ENCODE measurements at places on chromosomes 3 and 15.

DNA sequence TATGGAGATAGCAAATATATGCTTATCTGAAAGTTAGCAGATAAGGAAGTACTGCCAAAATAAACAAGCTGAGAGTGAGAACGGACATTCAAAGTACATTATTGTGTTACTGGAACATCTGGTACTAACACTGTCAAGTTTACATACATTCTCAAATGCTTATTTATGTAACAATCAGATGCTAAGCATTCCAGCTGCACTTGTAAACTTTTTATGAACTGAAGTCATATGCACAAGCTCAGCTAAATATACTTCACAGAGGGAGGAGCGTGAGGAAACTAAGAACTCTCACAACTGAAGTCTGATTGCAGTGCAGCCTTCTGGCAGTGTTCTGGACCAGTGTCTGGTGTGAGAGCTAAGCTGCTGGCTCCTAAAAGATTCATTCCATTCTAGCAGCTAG, 223.7 kb upstream of the NANOGP8 start:
- no peak for DNase-seq

DNA sequence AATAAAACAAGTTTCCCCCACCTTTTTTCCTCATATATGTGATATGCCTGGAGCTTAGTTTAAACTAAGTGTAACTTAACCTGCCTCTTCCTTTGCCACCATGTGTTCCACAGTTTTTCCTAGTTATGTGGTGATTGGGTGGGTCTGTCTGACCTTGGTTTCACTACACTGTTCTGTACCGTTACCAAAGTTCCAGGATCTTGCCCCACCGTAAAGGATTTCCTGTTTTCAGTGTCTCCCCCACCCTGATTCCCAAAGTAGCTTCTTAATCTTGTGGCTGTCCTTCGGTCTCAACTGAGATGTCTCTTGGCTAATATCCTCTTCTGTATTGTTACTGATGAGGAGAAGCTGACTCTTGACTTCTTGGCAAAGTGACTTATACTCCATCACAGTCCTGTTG, 6.4 kb upstream of the MGA start:
- no peak for DNase-seq

DNA sequence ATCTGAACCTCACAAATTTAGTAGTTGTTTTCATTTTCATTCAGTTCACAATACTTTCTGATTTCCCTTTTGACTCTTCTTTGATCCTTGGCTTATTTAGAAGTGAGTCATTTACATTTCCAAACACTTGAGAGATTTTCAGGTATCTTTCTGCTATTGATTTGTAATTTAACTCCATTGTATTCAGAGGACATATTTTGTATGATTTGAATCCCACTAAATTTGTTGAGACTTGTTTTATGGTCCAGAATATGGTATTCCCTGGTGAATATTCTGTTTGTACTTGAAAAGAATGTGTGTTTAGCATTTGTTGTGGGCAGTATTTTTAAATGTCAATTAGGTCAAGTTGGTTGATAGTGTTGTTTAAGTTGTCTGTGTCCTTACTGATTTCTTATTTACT, 29.6 kb downstream of the FAN1 start:
- no peak for DNase-seq

DNA sequence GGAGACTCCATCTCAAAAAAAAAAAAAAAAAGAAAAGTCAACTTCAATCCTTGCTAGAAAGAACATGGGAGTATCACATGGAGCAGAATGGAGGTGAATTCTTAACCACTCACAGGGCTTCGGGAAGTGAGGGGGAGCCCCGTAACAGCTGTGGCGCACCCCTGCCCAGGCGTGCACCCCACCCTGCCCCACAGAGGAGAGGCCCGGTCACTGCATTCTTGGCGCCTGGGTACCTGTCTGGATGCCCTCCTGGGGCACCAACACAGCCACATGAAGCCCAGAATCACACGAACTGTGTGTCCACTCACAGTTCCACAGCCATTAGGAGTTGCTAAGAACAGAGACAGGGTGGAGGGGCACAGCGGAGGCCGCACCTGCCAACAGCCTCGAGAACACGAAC, 51.8 kb downstream of the NIPA2 start:
- DNase-seq = no peak

DNA sequence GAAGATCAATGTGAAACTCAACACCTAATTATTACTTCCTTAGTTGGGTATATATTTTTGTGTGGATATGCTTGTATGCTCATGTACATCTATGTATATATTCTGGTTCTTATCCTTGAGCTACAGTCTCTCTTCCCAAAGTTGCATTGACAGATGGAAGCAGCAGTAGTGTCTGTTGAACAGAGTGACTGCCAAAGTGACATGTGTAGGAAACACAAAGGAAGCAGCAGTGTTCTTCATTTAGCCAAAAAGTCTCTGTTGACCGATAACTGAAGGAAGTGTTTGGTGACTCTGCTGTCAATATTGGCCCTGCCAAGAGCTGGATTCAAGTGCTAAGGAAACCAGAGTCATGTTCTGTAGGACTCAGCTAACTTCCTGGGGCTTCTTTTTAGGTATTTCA, 123.8 kb downstream of the C3orf70 start:
- no peak for DNase-seq

DNA sequence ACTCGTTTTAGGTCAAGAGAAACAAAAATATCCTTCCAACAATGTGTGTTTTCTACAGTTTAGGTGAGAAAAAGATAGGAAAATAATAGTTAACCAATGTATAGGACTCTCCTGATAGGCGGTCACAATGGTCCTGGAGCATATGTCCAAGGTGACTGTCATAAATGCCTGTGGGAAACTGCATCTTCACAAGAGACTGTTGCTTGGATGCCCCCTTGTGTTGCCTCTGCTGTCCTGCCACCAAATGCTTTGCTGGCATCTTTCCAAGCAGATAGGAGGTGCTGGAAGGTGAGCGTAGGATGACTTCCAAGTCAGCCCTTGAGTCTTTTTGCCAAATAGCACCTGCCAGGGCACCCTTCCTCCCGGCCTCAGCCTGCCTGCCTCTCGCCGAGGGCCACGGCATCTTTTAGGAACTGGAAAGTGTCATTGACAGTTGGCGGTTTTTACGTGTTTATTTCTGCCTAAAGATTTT, 24.1 kb upstream of the SACM1L start:
- no peak for DNase-seq

DNA sequence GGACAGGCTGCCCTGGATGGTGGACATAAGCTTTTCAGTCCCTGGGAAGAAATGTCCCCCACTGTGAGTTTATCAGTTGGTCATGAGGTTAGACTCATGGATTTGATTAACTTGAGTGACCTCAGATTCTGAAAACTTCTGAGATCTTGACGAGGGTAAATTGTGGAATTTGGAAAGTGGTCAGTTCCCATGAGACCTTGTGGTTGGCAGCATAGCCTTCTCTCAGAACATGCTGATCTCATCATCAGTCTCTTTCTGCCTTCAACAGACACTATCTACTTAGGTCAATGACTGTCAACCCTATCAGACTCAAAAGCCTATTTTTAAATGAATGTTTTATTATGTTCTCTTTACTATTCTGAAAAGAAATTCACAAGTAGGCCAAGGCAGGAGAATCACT, 45.6 kb upstream of the NDUFB4 start:
- no peak for DNase-seq

DNA sequence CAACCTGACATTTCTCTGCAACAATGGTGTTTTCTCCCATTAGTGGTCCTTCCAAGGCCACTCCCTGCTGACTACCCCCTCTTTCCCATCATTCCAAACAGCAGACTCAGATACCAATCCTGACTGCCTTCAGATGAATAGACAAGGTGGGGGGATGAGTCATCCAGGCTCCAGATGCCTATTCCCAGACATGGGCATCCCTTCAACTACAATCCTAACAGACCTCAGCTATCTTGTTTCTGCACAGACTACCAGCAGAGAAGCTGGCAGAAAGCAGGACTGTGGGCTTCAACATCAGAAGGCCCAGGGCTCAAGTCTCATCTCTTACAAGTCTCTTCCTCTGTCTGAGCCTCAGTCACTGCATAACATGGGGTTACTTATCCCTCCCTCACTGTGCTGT, 2.2 kb downstream of the RBP1 start:
- DNase-seq = peak; percentile 72

GRCh38 chr3:98581474-98581873, 11.9 kb downstream of the CPOX start:
- no peak for DNase-seq

GRCh38 chr3:27553886-27554540, 69.8 kb upstream of the SLC4A7 start:
- DNase-seq = no peak

DNA sequence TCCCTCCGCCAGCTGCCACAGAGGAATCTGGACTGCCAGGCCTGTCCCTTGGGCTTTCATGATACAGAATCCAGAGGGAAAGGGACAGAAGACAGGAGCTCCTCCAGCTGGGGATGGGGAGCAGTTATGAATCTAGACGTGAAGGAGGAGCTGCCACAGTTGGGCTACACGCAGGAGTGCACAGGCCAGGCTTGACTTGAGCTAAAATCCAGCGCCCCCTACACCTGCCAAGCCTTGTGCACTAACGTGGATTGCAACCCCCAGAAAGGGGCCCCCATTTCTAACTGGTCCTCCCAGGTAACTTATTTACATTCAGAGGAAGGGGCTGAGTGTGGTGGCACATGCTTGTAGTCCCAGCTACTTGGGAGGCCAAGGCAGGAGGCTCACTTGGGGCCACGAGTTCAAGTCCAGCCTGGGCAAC, 14.3 kb downstream of the KLHL6 start:
- no peak for DNase-seq

GRCh38 chr15:39482459-39482858, 98.4 kb upstream of the THBS1 start:
- no peak for DNase-seq

DNA sequence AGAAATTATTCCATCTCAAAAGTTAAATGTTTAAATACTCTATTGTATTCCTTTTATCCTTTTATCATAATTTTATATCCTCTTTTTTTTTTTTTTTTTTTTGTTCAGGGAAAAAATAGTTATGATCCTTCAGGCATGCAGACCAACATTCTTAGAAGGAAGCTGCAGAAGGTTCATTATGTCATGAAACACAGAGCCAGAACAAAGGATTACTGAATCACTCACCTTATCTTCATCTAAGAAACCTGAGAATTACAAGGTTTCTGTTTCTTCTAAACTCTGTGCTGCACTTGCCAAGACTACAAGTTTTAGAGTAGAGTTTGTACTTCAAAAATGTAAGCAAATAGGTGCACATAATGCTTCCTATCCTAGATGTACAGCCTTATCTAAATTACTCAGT, 3.3 kb downstream of the PLCH1 start:
- DNase-seq = no peak

DNA sequence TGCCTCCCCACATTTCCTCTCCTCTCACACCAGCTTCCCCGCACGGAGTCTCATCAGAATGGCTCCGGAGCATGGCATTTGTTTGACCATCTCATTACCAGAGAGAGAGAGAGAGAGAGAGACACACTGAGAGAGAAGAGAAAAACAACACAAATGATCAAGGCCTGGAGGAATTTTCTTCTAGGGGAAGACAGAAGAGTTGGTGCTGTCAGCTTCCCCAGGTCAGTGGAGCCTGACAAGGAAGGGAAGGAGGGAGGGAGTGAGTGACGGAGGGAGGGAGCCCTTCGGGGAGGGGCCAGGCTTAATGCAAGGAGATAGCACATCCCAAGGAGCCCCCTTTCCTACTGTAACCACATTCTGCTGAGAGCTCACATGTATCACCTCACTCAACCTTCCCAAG, 9.1 kb downstream of the ST8SIA2 start:
- no peak for DNase-seq

DNA sequence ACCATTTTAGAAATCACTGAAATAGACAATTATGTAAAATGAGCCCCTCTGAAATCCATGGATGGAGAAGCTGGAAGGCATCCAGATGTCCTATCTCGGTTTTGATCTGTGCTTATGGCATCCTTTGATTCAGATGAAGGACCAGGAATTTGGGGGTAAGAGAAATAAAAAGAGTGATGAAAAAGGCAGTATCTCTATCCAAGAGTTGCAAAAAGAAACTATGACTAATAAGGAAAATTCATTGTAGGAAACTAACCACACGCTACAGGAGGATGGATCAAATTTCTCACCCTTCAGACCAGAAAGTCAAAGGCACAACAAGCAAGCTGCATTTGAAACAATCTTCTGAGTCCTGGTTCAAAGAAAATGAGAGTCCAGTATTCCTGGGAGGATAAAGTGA, 34.8 kb downstream of the SRGAP3 start:
- DNase-seq = peak; percentile 54

GRCh38 chr3:47399531-47400270, 18.9 kb downstream of the PTPN23 start:
- no peak for DNase-seq

DNA sequence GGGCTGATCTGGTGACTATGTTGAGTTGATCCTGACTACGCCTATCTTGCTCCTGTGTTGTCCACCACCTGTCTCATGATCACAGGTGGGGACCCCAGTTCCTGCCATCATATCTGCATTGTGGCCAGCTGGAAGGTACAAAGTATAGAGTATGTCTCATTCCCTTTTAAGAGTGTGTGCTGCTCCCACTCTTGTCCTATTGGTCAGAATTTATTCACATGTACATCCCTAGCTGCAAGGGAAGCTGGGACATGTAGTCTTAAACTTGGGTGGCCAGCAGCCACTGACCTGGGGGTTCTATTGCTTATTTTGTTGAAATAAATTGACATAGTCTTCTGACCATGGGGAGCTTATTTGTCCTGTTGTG, 373.1 kb downstream of the PTPRG start:
- no peak for DNase-seq

- no peak for DNase-seq
Observed at GRCh38 chr3:64276131-64276530, 50.9 kb upstream of the PRICKLE2 start.

GRCh38 chr15:67107014-67107812, 41.8 kb downstream of the SMAD3 start:
- peak; percentile 97 for DNase-seq

- peak; percentile 66 for DNase-seq
Observed at GRCh38 chr15:29936353-29937049, 114.2 kb upstream of the TJP1 start.

- no peak for DNase-seq
Observed at GRCh38 chr3:159861369-159861987, 127.2 kb upstream of the IL12A start.

- no peak for DNase-seq
Observed at GRCh38 chr3:126009181-126009580, 40.2 kb downstream of the ROPN1B start.

- DNase-seq = no peak
Observed at GRCh38 chr3:54541369-54541768, 386.5 kb downstream of the LRTM1 start.

DNA sequence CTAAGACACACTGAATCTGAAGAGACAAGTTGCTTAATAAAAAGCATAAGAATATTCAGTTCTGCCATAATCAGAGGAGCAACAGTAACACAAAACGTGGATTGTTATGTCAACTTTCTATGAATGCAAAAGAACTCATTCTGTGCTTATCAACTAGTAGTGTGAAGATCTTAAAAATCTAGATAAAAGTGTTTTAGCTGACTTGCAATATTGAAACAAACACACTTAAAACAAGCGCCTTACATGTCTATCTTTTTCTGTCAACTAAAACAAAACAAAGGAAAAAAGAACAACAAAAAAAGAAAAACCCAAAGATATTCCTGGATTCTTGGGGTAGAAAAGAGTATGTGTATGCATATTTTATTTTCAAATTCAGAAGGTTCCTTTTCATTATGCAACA, 37.7 kb downstream of the TASOR start:
- no peak for DNase-seq

All from urothelium cell line (cell line).